Activated CD4-positive, alpha-beta T cell treated with anti-CD3 and anti-CD28 coated beads for 36 hours (primary cell): ENCODE measurements at places on chromosomes 16 and 17. TPM values are rescaled to one million over a fixed set of nuclear protein-coding genes. Genes with fewer than 3 reads are reported as not detected.

STH gene
- total RNA-seq = not detected

GRAPL gene
- total RNA-seq = 4.0 TPM

NAE1 gene
- total RNA-seq = 102 TPM

TBC1D3G gene
- total RNA-seq = not detected

DNA sequence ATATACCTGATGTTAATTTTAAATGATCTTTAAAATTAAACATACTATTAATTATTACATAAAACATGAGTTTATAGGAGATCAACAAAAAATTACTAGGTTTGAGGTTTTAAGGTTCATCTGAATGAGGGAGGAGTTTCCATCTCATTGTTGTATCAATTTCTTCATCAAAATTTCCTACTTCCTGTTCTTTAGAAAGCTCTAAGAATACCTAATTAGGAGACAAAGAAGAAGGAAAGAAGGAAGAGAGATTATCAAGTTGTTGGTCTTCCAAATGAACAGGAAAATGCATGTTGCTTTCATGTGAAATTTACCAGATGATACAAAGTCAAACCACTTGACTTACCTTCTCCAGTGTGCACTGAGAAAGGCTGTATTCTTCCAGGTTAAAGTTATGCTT lies 18.1 kb upstream of the ABCA9 start:
- peaks cover 2% of the 10 kb centered on the region for H3K36me3 ChIP-seq
- no peak overlapping the region for H3K4me3 ChIP-seq
- no peak overlapping the region for H3K27ac ChIP-seq
- peaks cover 1% of the 10 kb centered on the region for H3K27me3 ChIP-seq
- DNase-seq = no peak

DNA sequence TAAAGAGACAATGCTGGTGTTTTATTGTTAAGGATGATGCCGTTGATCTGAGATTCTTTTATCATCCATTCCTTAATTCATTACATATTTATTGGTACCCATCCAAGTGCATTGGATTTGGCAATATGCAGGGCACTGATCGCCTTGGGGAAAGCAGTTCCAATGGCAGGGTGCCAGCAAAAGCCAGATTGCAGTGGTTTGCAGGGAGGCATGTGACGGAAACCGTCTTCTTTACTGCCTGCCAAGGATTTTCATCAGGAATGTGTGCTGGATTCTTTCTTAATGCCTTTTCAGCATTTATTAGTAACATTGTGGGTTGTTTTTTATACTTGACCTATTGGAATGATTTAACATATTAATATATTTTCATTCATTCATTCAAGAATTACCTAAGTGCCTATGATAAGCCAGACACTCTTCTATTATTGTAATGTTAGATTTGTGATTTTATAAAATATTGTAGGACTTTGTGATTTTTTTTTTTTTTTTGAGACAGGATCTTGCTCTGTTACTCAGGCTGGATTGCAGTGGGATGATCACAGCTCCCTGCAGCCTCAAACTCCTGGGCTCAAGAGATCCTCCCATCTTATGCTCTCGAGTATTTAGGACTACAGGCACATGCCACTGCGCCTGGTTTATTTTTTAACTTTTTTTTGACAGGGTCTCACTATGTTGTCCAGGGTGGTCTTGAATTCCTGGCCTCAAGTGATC lies 93.4 kb upstream of the TNRC6A start:
- H3K4me1 ChIP-seq = no peaks in the 10 kb centered on the region
- DNase-seq = no peak
- no peak overlapping the region for H3K4me3 ChIP-seq

BIRC5 gene
- total RNA-seq = 107 TPM
